Skeletal muscle cell (primary cell): ENCODE measurements at places on chromosomes 6 and 20.

DNA sequence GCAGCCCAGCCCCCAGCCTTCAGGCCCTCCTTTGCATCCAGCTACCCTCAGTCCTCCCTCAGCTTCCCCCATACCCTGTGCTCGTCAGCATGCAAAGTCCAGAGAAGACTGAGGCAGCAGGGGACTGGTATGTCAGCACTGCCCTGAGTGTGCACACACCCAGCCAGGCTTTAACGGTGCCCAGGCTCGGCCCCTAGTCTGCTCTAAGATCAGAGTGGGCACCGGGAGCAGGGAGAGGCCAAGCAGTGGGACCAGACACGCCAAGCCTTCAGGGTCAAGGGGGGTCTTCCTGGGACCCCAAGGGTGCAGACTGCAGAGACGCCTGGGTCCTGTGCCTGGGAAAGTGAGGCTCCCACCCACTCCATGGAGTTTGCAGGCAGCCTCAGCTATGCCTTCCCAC lies 74.7 kb downstream of the GPR63 start:
- no peak for DNase-seq

GRCh38 chr6:33926451-33926850 lies 122.6 kb upstream of the MLN start:
- no peak for DNase-seq

DNA sequence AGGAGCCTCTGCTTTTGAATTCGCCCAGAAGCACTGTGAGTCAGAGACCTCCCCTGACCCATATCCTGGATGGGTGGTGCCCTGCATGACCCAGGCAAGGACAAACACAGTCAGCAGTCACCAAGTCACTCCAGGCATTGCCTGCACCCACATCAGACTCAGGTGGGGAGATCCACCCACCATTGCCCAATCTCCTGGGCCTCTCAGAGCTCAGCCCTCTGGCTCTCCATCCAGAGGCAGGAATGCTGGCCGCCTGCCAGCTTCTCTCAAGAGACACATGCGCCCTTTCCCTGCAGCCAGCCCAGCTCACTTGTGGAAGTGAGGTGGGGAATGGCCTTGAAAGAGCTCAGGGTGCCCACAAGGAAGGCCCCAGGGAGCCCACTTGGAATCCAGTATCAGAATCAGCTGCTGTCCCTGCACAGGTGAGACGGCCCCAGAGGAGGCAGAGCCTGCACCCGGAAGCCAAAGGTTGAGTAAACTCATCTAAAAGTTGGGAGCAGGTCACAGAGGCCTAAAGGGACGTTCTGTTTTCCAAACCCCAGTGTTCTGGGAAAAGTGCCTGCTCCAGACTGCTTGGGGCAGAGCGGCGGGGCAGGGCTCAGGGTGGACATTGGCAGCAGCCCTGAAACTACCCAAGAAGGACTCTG lies 129.8 kb downstream of the PREX1 start:
- peak; percentile 32 for DNase-seq

DNA sequence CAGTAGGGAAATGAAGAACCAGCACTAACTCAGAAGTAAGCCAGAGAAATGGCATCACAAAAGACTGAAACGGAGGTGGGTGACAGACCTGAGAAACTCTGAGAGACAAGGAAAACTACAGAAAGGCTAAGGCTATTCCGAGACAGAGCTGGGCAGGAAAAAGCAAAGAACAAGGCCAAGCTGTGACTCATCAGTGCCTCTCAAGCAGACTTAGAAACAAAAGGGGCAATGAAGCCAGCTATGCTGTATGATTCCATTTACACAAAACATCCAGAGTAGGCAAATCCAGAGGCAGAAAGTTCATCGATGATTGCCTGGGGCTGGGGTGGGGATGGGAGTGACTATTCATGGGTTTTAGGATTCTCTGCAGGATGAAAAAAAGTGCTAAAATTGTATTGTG lies 50.0 kb downstream of the SLC23A2 start:
- DNase-seq: peak; percentile 49

DNA sequence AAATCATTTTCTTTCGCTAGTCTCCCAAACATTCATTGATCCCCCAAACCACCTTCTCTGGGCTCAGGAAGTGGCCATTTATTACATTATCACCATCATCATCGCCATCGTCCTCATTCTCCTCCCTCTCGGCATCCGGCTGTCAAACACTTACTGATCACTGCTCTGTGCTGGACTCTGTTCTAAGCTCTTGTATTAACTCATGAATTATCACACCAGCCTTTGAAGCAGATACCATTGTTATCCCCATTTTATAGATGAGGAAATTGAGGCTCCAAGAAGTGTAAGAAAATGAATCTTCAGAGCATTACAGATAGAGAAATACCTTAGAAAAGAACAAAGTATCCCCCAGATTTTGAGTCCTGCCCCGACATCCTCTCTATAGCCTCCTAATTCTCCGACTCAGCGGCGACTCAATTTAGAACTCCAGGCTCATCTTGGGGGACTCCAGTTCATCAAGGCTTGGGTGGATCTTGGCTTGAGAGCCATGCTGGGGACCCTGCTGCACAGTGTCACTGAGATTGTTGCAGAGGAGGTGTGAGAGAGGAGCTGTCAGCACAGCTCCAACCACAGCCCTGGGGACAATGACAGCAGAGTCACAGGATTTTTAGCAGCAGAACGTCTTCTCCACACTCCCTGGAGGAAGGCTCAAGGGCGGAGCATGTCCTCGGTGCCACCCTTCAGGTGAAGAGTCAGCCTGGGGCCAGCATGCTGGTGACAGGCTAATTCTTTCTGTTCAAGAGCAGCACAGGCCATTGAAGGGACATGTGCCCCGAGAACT lies 6.6 kb upstream of the EEF1E1 start:
- DNase-seq: no peak

- DNase-seq: peak; percentile 53
Observed at GRCh38 chr6:15505463-15505918, 157.3 kb downstream of the DTNBP1 start.
